ENCODE measurements at places on chromosomes 5 and 9.

DNA sequence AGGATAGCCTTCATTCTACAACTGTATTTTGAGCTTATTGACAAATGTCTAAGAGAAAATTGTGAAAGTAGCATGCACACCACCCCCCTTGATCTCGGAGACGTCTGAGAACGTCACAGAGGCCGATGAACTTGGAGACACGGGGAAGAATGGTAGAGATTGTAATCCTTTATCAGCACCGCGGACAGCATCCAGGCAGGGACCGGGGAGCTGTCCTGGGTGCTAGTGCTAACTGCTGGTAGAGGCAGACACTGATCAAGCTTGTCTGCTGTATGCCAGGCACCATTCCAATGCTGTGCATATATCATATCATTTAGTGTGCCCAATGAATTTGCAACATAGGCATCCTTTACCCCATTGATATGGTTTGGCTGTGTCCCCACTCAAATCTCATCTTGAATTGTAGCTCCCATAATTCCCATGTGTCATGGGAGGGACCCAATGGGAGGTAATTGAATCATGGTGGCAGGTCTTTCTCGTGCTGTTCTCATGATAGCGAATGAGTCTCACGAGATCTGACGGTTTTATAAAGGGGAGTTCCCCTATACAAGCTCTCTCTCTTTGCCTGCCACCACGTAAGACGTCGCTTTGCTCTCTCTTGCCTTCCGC lies 98.8 kb downstream of the LHX2 start:
- peak; percentile 73 for DNase-seq

- no peak for DNase-seq
Measured at GRCh38 chr9:35951736-35952135, 6.2 kb downstream of the OR2S2 start.

- DNase-seq: no peak
Measured at GRCh38 chr5:58670582-58670981, 87.7 kb downstream of the RAB3C start.

DNA sequence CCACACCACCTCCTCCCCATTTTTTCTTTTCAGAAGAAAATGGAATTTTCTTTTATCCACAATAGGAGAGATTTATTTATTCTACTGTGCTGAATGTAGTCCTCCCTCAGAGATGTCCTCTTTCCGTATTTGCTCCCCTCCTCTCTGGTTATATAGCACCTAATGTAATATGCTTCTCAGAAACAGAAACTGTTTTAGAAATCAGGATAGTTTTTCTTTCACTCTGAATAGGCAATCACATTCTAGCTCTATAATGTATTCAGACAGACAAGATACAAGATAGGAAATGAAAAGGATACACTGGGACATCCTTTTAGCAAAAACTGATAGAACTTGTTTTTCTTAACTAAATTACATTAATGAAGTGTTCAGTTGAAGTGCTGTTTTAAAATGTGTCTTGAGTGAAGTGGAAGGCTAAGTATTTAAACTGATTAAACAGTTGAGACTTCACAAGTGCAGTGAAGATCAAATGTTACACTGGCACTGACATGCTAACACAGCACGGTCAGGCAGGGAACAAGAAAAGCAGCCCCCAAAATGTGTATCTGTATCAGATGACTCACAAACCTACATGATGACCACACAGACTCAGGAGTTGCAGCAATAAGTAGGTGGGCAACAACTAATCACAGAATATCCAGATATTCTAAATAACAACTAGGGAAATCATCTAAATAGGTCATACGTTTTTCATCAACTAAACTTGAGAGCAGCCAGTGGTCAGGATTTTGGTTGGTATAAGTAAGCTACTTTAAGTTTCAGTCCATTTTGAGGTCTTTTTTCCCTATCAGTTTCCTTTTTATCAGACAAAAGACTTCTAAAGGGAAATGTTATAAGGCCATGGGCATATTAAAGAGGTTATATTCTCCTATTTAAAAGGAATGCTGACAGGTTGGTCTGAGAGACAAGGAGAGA lies 260.4 kb downstream of the MLLT3 start:
- DNase-seq: no peak

GRCh38 chr5:180141068-180141660 lies 67.8 kb downstream of the RASGEF1C start:
- DNase-seq: no peak

DNA sequence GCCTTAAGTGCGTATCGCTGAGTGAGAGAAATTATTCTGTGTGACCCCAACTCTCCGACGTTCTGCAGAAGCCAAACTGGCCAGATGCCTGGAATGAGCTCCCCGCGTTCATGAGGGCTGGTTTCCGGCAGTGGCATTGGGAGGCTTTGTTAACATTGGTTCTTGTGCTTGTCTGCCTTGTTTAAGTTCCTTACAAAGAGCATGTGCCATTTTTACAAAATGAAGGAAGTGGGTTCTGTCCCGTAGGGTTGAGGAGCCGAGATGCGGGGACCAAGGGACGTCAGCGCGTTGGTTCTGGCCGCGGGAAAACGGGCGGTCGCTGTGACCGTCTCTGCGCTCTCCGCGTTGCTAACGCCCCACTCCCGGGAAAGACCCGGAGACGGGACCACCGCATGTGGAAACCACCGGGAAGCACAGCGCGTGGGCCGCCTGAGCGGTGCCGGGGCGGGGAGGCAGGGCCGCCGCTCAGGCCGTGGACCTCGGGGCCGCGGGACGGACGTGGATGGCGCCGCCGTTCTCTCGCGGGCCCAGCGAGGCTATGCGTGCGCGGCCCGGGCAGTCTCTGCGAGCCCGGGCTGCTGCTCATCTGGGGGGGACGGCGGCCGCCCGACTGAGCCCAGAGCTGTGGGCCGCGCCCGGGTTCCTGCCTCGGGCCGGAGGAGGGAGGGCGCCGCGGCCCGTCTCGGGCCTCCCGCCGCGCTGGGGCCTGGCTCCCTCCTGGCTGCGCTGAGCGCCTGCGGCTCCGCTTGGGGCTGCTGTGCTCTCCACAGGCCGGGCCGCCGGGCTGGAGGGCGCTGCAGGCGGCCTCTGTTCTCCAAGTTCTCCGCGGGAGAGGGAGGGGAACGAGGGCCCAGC lies 13.4 kb downstream of the RABL6 start:
- no peak for DNase-seq

GRCh38 chr9:124743686-124744348 lies 27.3 kb downstream of the NR6A1 start:
- DNase-seq: no peak

- no peak for DNase-seq
Measured at GRCh38 chr9:95742821-95743220, 132.7 kb upstream of the ERCC6L2 start.

DNA sequence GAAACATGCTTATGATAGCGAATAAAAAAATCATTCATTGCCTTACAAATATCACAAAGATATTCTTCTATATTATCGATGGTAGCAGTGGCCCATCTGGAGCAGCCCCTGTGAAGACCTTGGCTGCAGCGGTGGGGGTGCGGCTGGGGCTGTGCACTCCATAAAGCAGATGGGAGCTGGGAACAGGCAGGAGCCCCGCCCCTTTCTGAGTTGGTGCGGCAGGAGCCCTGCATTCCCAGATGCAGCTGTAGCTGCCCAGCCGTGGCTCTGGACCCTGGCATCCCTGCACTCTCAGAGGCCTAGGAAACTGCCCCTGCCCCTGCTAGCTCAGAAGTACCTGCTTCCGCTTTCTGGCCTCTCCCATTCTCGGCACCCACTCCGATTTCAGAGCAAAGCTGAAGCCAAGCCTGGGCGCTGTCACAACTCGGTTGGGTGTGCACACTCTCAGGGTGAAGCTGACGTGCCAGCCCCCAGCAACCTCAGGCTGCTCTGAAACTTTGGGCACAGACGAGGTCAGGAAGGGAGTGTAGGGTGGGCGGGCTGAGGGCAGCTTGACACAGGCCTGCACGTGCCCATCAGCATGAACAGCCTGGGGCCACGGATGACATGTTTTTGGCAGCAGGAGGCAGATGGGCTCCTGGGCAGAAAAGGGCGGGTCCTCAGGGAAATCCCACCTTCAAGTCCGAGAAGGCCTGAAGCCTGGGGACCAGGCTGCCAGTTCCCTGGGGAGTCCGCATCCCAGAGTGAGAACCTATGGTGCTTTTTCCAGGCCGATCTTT lies 1440.8 kb upstream of the ACO1 start:
- no peak for DNase-seq

GRCh38 chr5:137564398-137564961 lies 65.4 kb upstream of the SPOCK1 start:
- DNase-seq: no peak

DNA sequence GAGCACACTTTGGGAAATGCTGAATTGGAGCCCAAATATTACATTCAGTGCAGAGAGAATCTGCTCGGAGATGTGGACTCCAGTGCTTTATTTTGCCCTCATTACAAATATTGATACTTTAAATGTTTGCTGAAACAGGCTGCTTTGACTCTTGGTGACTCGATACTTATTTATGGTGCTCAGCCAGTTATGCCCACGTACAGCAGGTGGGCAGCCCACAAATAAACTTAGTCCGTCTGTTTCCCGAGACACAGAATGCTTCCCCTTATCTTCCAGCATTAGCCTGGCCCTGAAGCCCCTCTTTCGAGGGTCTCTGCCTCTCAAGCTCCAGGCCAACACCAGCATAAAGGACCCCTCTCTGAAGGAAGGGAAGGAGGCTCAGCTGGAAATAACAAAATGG lies 158.7 kb downstream of the SMARCA2 start:
- no peak for DNase-seq

DNA sequence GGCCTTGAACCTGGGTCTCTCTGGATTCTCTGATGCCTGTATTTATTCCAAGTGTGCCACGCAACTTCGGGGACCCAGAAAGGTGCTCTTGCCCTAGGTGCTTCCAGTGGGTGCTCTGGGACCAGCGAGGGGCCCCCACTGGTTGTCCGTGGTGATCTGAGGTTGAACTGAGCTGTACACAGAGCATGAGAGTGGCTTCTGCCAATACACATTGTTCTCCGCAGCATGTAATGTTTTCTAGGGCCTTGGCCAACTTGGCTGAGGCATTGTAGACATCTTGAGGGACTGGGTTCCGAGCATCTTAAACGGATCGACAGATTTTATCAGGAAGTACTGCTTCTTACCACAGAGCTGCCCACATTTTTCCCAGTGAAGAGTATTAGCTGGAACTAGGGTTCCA lies 117.9 kb downstream of the MTX3 start:
- no peak for DNase-seq

GRCh38 chr5:14971873-14972272 lies 100.3 kb upstream of the ANKH start:
- no peak for DNase-seq

GRCh38 chr5:9547122-9547947 lies 1.5 kb upstream of the SEMA5A start:
- DNase-seq: no peak

DNA sequence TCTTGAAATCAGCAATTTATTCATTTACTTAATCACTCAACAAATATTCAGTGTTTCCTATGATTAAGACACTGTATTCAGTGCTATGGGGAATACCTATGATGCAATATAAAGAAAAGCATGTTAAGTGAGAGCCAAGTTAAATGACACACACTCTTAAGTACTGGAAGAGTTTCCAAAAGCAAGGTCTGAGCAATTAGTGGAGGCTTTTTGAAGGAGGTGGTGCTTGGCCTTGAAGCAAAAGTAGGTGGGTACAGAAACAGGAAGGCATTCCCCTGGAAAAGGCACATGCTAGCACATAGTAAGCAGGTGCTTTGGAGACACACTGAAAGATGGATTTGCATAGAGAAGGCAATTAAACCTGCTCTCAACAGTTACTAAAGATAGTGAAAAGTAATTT lies 4.0 kb downstream of the TSLP start:
- DNase-seq: no peak

- peak; percentile 68 for DNase-seq
Measured at GRCh38 chr5:1479581-1480188, 34.4 kb upstream of the SLC6A3 start.

GRCh38 chr5:36772276-36773140 lies 104.1 kb upstream of the NIPBL start:
- no peak for DNase-seq

GRCh38 chr5:28523888-28524635 lies 1485.7 kb upstream of the CDH9 start:
- no peak for DNase-seq

DNA sequence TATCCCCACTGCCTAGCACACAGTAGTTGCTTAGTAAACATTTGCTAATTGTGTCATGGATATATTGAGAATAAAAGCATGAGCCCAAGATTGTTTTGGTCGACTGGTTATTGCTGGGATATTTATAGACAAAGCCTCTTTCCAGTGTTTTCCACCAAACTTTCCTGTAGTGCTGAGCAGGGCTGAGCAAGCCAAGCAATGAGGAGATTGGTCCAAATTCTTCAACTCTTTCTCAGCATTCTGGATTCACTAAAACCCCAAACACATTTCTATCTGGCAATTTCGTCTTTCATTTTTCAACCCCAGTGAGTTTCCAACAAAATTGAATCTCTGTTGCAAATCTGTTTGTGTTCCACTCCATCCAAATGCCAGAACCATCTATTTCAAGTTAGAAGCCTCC lies 31.9 kb upstream of the TARS1 start:
- no peak for DNase-seq

- DNase-seq: no peak
Measured at GRCh38 chr5:10886497-10886896, 125.5 kb upstream of the DAP start.

GRCh38 chr5:141839015-141839513 lies 39.1 kb downstream of the PCDH1 start:
- DNase-seq: no peak
